ENCODE measurements at places on chromosomes 6 and 20.

GRCh38 chr20:9490161-9490560 is 24.2 kb upstream of the LAMP5 start:
- DNase-seq: peak; percentile 48

DNA sequence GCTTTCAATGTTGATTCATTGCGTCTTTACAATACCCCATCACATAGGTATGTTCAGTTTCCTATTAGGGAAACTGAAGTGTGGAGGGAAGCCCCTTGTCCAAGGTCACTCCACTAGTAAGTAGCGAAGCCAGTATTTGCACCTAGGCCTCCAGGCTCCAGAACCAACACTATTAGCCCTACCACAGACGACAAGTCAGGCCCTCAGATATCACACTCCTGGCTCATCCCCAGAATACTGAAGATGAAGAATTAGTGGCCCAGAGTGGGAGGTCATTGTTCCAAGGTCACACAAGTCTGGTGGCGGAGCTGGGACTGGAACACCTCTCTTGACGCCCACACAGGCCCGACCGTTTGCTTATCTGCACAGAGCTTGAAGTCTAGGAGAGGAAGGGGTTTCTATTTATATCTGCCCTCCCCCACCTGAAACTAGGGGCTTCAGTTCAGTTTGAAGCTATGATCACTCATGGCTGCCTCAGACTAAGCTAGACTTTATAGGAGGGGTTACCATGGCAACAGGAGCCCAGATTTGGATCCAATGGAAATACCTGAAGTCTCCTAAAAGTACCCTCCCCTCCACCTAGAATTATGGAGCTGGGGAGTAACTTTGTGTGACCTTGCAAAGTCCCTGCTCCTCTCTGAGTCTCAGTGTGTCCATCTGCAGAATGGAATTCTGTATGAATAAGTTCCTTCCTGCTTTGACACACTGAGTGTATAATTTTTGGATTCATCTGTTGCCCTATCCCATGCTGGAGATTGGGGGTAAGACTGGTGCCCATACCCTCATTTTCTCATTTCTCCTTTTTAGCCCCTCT is 2.2 kb downstream of the SNTA1 start:
- no peak for DNase-seq

DNA sequence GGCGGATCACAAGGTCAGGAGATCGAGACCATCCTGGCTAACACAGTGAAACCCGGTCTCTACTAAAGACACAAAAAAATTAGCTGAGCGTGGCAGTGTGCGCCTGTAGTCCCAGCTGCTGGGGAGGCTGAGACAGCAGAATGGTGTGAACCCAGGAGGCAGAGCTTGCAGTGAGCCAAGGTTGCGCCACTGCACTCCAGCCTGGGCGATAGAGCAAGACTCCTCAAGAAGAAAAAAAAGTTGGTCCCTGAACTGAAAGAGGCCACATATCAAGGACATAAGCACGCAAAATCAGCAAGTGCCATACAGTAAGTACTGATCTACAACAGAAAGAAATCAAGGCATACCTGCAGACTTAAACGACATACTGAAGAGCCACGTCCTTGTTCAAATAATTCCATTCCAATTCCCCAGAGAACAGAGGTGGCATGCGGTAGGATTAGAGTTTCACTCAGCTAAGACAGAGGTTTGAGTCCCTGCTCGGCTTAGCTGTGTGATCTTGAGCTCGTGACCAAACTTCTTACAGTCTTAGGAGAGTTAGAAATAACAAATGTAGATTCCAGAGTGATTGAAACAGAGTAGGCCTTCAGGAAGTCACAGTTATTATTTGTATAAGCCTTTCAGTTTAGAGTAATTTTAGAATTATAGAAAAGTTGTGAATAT is 29.2 kb downstream of the B4GALT5 start:
- no peak for DNase-seq

- no peak for DNase-seq
Measured at GRCh38 chr20:61768571-61769285, 297.0 kb downstream of the TAF4 start.

- DNase-seq: no peak
Measured at GRCh38 chr20:37347891-37348791, 2.2 kb downstream of the SRC start.

DNA sequence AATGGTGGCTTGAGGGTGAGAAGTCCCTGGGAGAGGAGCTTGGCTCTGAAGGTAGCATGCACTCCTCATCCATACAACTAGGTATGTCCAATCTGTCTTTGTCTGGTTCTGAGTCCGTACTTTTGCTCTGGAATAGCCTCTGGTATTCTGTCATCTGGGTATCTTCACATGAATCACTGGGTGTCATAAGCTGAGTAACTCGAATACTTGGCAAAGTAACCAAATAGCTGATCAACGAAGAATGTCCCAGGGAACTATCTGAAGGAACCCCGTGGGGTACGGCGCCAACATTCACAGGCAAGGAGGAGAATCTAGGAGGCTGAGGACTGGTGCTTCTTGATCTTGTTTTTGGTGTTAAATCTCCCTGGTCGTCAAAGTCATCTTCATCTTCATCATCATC is 184.8 kb downstream of the HIVEP2 start:
- peak; percentile 90 for DNase-seq

GRCh38 chr20:19427913-19428312 is 215.5 kb downstream of the SLC24A3 start:
- no peak for DNase-seq

DNA sequence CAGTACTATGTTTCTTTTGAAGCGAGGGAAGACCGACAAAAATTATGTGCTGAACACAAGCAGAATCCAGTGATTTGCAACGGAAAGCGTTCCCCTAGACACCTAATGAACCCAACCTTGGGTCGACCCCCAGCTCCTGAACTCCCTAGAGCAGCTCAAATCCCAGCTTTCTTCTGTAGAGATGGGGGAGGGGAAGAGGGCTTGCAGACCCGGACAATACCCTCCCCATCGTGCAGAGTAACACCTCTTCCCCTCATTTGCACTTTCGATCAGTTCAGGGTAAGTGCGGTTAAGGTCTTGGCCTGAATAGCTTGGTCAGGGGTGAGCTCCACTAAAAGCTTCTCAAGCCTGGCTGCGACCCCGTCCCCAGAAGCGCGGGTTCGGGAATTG is 404 bp downstream of the CEP162 start:
- DNase-seq: no peak

GRCh38 chr6:13432526-13433184 is 54.7 kb downstream of the GFOD1 start:
- DNase-seq: no peak

GRCh38 chr6:21271428-21272155 is 322.0 kb upstream of the SOX4 start:
- DNase-seq: no peak

- no peak for DNase-seq
Measured at GRCh38 chr6:67000121-67000520, 1293.1 kb upstream of the EYS start.

DNA sequence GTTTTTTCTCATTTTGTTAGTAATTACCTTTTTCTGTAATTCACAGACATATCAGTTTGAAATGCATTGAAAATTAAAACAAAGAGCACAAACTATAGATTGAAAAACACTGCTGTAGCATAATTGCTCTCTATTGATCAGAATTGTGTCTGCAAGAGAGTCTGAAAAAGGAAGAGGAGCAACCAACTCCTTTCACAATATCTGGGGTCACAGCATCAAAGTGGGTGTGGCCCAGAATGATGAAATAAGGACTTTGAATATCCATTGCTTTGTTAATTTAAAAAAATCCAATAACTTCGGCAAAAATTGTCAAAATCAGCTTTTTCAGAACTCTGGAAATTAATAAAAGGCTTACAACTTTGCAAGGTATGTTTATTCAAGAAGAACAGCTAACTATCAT is 99.2 kb downstream of the MYLK4 start:
- DNase-seq: no peak

- DNase-seq: no peak
Measured at GRCh38 chr6:41519305-41519744, 26.9 kb upstream of the FOXP4 start.

- DNase-seq: no peak
Measured at GRCh38 chr6:135759831-135760230, 91.7 kb upstream of the PDE7B start.

DNA sequence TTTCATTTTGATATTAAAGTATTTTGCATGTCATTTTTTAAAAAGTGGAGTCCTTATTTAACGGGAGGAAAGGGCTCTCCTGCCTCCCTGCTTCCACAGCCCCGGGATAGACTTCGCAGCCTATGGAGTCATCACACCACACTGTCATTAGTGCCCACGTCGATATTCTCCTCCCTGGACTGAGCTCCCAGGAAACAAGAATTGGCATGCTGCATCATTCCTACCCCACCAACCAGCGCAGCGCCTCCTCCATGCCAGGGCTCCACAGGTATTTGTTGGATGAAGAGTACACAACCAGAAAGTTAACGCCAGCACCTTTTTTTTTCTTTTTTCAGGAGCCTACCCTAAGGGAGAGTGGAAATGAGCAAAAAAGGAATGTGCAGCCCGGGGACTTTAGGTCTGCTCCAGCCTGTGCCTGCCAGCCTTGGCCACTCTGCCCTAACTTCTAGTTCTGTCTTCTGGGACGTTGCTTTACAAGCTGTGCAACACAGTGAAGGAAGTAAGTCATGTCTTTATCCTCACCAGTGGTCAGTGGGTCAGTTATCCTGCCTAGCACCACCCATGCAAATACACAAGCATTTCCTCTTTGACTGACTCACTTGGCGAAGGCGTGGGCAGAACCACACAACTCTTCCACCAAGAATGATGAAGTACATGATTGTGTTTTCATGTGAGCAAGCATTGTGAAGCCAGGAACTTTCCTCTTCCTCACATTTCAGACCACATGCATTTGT is 180.7 kb upstream of the UST start:
- peak; percentile 94 for DNase-seq

DNA sequence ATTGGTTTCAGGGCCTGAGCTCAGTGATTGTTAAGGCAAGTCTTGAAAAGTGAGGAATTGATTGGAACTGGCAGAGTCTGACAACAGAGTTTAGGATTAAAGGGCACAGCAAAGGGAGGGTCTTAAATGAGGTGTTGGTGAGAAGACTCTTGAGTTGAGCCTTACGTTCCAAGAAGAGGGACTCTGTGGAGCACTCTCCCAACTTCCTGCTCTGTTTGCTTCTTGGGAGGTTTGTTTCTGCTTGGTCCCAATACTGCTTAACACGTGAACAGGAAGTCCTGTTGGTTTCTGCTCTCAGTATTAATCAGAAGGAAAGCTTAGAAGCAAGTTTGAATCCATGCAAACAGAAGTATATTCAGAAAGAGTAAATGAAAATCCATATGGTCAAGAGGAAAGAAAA is 15.6 kb upstream of the SYNDIG1 start:
- DNase-seq: no peak

DNA sequence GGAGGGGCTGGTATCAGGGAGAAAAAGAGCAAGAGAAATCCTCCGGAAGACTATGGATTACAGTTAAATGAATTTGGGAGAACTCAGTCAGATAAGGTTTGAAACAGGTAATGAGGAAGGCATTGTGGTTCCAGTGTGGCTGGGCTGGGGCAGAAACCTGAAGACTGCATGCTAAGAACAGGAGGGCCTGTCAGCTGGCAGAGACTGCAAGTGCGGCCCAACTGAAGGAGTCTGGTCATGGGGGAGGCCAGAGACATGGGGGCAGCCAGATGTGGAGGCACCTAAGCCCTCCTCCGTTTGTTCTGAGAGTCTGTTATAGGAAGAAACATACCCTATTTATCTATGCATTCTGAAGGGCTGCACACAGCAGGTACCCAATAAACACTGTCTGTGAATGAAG is 16.6 kb downstream of the TFB1M start:
- DNase-seq: no peak

DNA sequence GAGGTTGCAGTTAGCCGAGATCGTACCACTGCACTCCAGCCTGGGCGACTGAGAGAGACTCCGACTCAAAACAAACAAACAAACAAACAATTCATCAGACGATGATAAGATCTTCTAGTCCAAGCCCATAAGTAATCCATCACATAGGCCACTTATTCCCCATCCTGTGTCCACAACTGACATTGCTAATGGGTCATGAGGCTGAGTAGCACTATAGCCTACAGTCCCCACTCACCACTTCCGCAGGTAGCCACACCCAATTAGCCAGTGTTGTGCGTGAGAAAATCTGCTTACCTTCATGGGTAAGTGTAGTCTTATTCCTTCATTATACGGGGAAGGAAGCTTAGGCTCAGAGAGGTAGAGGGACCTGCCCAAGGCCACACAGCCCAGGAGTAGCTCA is 13.1 kb downstream of the JPH2 start:
- DNase-seq: no peak

- DNase-seq: peak; percentile 22
Measured at GRCh38 chr6:79607000-79607399, 24.1 kb upstream of the SH3BGRL2 start.

GRCh38 chr6:166523782-166524559 is 62.5 kb downstream of the RAMACL start:
- DNase-seq: no peak

DNA sequence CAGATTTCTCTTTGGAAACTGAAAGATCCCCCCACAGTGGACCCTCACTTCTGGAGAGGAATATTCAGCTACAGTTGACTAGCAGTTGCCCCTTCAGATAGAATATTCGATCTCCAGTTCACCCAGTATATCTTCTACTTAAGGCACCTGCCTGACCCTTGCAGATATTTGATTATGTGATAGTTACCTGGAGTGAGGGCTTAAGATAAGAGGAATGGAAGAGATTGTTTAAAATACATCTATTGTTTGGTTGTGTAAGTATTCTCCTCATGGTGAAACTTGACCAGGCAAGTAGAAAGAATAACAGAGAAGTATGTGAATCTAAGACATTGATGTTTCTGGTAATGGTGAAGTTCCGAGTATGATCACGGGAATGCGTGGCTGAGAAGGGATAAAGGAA is 1.6 kb upstream of the ZCCHC3 start:
- no peak for DNase-seq

DNA sequence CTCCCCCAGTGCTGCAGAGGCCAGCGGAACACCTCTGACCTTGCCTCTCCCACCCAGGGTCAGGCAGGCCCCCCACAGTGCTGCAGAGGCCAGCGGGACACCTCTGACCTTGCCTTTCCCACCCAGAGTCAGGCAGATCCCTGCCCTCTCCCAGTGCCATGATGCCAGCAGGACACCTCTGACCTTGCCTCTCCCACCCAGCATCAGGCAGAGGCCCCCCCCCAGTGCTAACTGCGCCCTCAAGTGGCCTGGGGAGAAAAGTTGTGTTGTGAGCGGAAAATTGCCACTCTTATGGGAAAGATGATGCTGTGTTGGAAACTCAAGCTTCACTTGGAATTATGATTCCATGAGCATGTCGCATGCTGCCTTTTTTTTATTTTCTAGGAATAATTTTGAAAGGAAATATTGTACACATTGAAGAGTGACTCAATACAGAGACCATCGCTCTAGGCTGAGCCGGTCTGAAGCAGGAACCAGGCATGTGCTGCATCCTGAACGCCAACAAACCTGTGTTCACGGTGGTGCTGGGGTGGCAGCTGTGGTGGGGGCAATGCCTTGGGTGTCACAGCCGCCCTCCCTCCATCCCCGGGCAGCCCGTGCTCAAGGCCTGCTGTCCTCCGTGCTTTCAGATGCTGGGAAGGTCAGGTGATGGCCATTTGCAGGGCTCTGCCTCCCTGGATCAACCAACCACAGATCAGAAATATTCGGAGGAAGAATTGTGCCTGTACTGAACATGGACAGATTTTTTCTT is 98.6 kb downstream of the CDH4 start:
- DNase-seq: no peak

- DNase-seq: no peak
Measured at GRCh38 chr20:50481741-50482140, 28.4 kb upstream of the PTPN1 start.

- no peak for DNase-seq
Measured at GRCh38 chr20:59158673-59159072, 4.9 kb upstream of the ZNF831 start.
